ENCODE measurements at places on chromosomes 1 and 21.

DNA sequence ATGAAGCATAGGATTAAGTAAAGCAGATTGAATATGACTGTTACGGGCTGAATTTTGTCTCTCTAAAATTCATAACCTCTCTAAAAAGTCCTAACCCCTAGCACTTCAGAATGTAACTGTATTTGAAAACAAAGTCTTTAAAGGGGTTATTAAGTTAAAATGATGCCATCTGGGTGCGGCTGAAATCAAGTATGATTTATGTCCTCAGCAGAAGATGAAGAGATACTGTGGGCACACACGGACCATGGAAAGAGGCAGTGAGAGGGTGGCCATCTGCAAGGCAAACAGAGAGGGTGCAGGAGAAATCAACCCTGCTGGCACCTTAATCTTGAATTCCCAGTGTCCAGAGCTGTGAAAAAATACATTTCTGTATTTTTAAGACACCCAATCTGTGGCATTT, 3.8 kb upstream of the USP25 start:
- DNase-seq = no peak

GRCh38 chr1:20930427-20930826, 143.3 kb upstream of the HP1BP3 start:
- no peak for DNase-seq

DNA sequence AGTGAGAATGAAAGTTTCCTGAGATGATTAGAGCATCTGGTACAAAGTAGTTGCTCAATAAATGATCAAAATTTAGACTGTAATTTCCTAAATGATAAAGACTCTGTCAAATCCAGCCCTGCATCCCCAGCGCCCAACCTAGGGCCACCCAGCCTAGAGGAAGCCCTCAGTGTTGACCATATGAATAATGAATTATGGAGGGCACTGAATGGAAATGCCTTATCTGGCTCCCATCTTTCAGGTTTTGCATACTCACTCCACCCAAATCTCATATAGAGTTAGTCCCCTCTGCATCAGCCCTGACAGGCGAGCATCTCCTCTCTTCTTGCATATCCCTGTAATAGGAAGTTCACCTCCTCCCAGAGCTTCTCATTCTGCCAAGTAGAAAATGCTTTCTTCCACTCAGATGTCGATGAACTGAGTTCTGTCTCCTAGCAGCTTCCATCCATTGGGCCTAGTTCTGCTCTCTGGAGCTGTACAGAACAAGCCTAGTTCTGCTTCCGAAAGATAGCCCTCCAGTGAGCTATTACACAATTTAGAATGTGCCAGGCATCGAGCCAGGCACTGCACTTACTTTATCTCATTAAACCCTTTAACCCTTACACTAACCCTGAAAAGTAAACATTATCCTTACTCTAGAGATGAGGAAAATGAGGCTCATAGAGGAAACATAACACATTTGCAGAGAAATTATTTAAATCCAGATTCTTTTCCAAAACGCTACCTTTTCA, 20.9 kb downstream of the COA7 start:
- DNase-seq = no peak

GRCh38 chr1:180094705-180095295, 59.9 kb upstream of the QSOX1 start:
- DNase-seq = no peak

- DNase-seq = no peak
These were observed 10.3 kb upstream of the SLC30A10 start for GRCh38 chr1:219938706-219939105.

- DNase-seq = no peak
These were observed 8.0 kb downstream of the STX6 start for GRCh38 chr1:181014477-181015250.

DNA sequence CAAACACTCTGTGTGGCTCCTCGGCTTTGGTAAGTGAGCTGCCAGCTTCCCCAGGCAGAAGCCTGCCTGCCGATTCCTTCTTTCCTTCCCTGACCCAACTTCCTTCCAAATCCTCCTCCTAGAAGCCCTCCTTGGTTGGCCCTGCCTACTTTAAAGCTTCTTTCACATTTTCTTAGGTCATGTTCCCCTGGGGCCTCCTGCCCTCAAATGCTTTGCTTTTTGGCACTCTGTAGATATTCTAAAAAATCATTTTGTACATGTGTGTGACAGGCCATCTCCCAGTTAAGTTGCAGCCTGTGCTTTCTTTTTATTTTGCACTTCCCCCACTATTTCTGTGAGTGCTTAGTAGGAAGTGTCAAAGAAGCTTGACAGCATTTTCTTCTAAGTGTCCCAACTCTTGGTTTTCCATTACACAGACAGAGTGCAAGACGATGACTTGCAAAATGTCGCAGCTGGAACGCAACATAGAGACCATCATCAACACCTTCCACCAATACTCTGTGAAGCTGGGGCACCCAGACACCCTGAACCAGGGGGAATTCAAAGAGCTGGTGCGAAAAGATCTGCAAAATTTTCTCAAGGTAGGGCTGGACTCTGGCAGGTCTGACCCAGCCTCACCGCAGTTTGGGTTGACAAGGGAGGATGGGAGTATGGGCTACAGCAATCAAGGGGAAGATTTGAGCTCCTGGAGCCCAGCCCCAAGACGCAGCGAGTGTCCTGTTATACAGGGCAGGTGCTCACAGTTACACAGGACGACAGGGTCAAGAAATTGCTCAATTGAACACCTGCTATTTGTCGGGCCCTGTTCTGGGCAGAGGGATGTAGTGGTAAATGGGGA, at the start of gene S100A9:
Gene S100A9 (plus strand): TSS at position 2 of the 838 bp plus-strand sequence. CDS start 430 bp downstream, at position 432.
- DNase-seq = no peak

DNA sequence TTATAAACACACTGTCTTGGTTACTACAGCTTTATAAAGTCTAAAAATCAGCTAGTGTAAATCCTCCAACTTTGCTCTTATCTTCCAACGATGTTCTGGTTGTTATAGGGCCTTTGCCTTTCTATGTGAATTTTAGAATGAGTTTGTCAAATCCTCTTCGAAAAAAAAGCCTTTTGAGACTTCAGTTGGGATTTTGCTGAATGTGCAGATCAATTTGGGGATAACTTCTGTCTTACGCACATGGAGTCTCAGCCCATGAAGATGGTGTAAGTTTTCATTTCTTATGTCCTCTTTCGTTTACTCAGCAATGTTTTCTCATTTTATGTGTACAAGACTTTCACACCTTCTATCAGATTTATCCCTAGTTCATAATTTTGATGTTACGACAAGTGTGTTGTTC, 64.8 kb upstream of the ADARB1 start:
- DNase-seq = no peak

DNA sequence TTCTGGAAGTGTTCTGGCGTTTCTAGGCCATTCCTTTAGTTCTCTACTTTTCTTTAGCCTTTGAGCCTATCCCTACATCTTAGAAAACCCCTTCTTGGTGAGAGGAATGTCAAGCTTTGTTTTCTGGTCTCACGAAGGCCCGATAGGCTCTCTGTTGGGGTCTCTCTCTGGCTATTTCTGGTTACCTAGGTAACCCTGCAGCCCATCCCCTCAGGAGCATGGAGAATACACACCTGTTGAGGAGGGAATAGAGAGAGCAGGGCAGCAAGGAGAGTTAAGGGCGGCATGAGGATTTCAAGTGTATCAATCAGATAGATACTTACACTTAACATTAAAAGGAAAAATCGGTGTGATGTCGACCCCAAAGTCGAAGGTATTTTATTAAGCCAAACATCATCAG, 45.7 kb downstream of the LRRC8D start:
- DNase-seq = no peak

DNA sequence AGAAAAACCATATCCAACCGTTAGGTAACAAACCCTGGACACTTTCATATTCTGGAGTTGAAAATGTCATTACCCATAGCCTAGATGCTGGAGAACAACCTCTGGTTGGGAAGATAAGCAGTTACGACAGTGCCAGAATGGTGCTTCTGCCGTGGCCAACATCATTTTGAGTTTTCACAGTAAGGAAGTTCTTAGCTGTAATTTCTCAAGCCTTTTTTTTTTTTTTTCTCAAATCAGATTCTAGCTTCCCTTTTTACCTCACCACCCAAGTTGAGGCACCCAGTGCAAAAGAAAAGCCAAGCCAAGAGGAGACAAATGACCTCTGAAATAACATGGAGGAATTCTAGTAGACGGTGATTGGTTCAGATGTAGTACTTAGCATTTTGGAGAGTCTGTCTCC, 21.8 kb downstream of the PPT1 start:
- DNase-seq = no peak

- DNase-seq = no peak
These were observed 9.7 kb downstream of the TLCD4 start for GRCh38 chr1:95126846-95127245.

- no peak for DNase-seq
These were observed 5.2 kb downstream of the RPL5 start for GRCh38 chr1:92837062-92837461.

DNA sequence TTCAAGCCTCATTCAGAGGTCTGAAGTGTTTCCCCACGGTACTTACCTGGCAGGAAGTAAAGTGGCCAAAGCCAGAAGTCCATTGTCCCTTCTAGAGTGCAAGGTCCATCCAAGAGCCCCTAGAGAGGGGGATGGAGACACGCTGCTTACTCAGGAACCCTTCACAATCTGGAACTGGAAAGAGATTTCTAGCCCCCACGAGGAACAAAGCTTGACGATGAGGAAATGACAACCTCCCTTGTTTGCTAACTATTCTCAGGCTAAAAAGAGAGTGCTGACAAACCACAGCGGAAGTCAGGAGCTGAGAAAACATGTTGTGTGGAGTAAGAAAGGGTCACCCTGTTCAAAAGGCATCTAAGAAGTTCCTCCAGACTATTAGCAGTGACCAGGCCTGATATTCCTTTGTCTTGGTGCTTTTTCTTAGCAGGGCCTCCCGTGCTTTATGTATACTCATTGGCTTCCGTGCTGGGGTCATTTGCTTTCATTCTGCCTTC, at the start of gene FCMR:
Gene FCMR (minus strand): TSS at position 170 of the 494 bp plus-strand sequence. CDS start 87 bp downstream, at position 83.
- DNase-seq = no peak

GRCh38 chr1:64505944-64506655, 36.2 kb downstream of the CACHD1 start:
- DNase-seq = no peak

- peak; percentile 53 for DNase-seq
These were observed 2.5 kb downstream of the ATP1B1 start for GRCh38 chr1:169108863-169109560.

DNA sequence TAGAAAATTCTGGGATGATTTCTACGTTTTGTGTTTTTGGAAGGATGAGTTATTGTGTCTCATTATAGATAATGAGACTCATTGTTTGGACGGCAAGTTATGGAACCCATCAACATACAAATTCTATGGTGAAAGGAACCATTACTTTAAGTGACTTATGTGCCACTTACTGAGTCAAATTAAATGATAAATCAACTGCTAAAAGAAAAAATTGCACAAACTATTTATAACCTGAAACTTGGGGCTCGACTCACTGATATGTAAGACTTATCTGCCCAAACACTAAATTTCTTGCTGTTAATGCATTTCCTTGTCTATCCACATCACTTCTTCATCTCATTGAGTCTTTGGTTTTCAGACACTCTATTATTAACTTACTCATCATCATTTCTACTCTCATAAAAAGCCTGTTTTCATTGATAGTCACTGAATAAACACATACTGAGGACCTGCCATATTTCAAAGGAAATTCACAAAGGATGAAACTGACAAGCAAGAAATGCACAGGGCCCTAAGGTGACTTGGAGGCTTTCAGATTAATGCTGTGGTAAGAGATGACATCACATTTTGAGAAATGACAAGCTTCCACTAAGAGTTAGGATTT, 872.7 kb upstream of the ADAMTS5 start:
- no peak for DNase-seq

DNA sequence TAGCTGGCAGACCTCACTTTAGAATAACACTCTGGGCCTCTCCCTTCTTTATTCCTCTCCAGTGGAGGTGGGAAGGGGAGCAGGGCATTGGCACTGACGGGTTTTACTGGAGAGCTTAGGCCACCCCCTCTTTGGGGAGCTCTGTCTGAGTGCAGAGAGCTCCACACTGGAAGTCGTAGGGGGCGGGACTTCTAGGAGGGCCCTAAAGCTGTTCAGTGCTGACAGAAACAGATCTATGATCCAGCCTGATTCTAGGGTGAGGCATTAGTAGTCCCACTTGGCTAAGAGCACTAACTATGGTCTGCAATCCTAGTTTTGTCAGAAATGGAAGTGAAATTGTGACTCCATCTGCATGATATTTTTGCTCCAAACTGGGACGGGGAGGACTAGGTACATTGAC, 138.7 kb downstream of the MIS18A start:
- DNase-seq = no peak

Data from HuH-7 (cell line).